Hair follicular keratinocyte (primary cell): ENCODE measurements at places on chromosomes 5 and 9. TPM values are rescaled to one million over a fixed set of nuclear protein-coding genes. Genes with fewer than 3 reads are reported as not detected.

SLC6A7 gene
- not detected in 2 replicates for total RNA-seq

KLF4 gene
- 5.8 and 8.3 TPM in 2 replicates for total RNA-seq

CNTFR gene
- 0.23 TPM in 1 of 2 replicates, not detected in the other for total RNA-seq

SELENOP gene
- 16.9 and 17.4 TPM in 2 replicates for total RNA-seq

CDKN2A gene
- 47.6 and 65.5 TPM in 2 replicates for total RNA-seq

ANXA2R gene
- 0.15 and 0.31 TPM in 2 replicates for total RNA-seq

SLC25A2 gene
- total RNA-seq, result not detected in 2 replicates
